ENCODE measurements at places on chromosomes 3 and 15.

DNA sequence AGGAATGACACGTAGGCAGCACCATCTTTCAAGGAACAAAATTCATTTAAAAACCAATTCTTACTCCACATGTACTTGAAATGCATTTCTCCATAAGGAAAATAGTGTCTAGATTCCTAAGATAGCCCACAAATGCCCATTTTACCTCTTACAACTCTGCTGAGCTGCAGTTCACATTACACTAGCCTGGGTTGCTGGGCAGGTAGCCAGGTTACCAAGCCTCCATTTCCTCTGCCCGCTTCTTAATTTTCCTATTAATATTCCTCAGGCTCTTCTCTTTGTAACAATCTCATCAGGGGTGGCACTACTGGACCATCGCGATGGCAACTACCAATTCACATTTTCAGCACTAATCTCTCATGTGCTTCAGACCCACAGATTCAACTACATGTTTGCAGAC is 10.8 kb downstream of the ATP13A3 start:
- no peak for DNase-seq

- DNase-seq: no peak
These were observed 145.0 kb upstream of the ZBTB20 start for GRCh38 chr3:115292131-115292530.

DNA sequence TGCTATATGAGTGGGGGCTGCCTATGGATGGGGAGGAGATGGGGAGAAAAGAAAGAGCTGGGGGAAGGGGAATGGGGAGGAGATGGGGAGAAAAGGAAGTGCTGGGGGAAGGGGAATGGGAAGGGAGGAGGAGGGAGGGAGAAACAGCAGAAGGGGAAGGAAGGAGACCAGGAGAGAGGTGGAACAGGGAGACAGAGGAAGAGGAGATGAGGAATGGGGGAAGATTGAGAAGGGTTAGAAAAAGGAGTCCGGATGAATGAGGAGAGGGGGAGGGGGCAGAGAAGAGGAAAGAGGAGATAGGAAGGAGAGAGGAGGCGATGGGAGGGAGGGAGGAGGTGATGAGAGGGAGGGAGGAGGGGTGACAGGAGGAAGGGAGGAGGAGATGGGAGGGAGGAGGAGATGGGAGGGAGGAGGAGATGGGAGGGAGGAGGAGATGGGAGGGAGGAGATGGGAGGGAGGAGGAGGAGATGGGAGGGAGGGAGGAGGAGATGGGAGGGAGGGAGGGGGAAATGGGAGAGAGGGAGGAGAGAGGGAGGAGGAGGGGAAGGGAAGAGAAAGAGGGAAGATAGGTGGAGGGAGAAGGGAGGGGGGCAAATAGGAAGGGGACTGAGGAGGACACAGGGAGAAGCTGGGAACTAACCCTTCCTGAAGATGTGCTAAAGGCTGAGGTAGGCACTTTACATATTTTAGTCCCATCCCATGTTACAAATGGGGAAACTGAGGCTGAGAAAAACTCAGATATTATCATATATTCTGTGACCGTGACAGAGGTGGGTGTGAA is 6.6 kb upstream of the BCL2L10 start:
- no peak for DNase-seq

GRCh38 chr3:114850898-114851297 is 296.2 kb downstream of the ZBTB20 start:
- DNase-seq: no peak

DNA sequence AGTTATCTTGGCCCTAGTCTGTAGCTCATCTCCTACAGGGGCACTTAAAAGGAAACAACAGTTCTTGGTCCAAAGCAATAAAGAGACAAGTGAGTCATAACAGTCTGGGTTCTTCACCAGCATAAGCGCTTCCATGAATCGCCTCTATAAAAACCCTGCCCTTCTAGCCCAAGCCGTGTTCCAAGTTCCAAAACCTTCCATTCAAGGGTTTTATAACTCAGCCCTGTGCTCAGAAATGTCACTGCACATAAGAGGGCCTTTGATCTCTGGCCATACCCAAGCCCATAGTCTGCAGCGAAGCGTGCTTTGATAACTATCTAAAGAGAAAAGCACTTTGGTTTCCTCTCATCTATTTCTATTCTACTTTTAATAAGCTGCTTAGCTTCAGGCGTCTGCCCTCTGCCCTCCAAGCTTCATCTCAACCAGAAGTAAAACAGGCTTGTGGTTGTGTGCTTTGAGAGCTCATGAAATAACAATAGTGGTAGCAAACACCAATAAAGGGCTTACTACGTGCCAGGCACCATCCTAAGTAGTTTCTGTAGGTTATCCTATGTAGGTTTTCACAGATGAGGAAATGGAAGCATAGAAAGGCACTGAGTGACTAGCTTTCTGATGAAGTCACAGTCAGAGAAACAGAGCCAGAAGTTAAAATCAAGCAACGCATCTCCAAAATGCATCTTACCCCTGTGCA is 64.0 kb upstream of the AKAP13 start:
- no peak for DNase-seq

- no peak for DNase-seq
These were observed 39.9 kb upstream of the TNFSF10 start for GRCh38 chr3:172562871-172563865.

GRCh38 chr15:27660676-27661075 is 438.4 kb downstream of the OCA2 start:
- DNase-seq: no peak

DNA sequence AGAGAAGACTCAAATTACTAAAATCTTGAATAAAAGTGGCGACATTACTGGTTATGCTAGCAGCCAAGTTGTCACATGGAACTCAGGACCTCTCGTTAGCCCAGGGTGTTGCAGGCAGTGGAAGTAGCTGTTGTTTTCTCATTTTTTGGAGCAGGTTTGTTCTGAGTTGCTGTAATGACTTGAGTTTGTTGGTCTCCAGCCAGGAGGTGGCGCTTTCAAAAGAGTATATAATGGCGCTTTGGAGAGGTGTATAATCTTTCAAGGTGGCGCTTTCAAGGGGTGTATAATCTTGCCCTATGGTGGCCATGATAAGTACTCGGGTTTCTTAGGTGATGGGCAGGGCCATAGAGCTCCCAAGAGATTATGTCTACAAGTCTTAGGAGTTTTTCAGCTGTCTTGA is 632.7 kb downstream of the NTRK3 start:
- DNase-seq: no peak

- no peak for DNase-seq
These were observed 53.1 kb downstream of the SLC4A7 start for GRCh38 chr3:27431116-27431515.

GRCh38 chr3:179192542-179192941 is 44.4 kb downstream of the PIK3CA start:
- no peak for DNase-seq

DNA sequence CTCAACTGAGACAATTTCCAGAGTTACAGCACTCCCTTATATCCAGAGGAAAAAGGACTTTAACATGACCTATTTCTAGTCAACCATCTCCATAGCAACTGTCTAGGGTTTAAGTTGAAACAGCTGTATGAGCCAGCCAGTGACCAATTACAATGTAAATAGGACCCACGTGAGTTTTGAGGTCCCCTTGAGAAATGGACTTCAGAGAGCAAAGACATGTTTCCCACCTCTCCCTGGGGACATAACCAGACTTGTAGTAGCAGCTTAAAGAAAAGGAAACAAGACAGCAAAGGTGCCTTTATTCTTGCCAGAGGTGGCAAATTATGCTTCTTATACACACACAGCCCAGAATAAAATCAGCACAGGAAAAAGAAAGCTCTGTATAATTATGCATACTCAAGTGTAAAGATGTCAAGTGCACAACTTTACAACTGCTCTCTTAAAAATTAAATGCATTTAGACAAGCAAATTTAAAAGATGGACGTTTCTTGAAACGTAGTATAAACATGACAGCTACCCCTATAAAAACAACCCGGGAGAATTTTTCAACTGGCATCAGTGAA is 40.2 kb downstream of the SUMF1 start:
- DNase-seq: no peak

- DNase-seq: no peak
These were observed 607 bp upstream of the PPP1R14D start for GRCh38 chr15:40829115-40829514.

DNA sequence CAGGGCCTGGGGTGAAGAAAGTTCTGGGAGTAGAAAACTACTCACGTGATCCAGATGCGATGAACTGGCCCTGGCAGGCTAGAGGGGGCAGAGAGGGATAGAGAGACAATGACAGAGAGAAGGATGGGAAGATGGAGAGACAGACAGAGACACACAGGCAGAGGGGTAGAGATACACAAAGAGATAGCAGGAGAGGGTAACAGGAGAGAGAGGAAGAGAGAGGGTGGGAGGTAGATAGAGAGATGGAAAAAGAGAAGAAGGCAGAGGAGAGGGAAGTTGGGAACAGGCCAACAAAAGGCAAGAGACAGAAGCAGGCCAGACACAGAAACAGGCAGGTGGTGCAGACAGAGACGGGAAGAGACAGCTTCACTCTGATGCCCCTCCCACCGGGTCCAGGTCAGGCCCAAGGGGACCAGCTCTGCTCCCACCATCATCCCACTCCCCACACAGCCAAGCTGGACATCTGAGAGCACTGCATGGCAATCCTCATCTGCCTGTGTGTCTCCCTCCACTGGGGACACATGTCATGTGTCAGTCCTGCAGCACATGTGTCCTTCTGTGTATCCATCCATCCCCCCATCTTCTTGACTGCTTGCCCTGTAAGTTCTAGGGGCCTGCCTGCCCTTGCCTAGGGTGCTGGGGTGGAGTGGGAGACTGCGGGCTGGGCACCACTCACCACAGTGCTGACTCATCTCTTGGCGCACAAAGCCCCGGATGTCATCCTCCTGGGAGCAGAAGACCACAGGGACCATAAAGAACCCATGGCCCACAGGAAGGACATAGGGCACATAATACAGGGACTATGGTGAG is 2.2 kb upstream of the UCN2 start:
- DNase-seq: no peak

DNA sequence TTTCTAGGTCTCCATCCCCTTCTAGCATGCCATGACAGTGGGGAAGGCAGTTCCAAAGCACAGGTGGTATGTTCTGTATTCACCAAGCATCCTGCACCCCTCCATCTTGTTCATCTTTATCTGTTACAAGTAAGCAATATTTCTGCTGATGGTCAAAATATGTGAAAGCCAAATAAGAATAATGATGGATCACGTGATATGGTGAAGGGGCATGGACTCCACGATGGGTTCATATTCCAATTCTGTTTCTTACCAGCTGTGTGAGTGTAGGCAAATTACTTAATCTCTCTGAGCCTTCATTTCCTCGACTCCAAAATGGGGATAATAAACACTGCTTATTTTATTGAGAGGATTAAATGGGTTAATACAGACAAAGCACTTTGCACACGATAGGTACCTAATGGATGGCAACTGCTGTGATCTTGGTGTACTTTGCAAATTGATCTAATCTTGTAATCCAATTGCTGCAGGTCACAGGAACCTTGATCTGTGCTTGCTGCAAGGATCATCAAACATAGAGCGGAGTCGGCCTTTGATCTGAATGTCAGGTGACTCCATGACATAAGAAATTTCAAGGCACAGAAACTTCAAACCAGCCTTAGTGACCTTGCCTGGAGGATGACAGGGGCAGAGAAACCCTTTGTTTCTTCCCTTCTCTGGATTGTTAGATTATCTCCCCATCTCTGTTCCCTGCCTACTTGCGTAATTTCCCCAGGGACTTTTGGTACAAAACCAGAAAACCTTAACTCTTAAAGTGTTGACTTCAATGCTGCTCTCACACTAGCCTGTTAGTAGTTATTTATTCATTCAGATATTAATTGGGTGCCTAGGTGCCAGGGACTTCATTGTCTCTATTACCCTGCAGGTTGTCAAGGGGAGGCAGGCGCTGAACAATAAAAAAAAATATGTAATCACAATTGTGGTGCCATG is 25.8 kb downstream of the SIAH2 start:
- no peak for DNase-seq

- no peak for DNase-seq
These were observed 46.7 kb upstream of the PROK2 start for GRCh38 chr3:71831599-71831998.

GRCh38 chr15:67178569-67179210 is 75.8 kb downstream of the AAGAB start:
- no peak for DNase-seq

- DNase-seq: no peak
These were observed 43.7 kb downstream of the PCSK6 start for GRCh38 chr15:101445562-101446517.

- DNase-seq: no peak
These were observed 285.3 kb upstream of the TGFBR2 start for GRCh38 chr3:30321065-30321464.

DNA sequence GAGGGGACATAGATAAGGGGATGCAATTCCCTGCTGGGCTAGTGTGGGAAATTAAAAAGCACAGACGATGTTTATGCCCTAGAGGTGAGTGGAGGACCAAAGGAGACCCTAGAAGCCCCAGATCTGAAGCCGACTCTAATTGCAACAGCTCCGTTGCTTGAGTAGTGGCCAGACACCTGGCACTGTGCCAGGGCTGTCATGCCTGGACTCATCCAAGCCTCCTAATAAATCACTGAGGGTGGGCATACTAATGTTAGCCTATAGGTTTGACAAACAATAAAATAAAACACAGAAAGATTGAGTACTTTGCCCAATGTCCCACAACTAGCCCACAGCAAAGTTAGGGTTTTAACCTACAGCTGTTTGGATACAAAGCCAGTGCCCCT is 25.4 kb upstream of the MRPS22 start:
- DNase-seq: no peak
